ENCODE measurements at places on chromosomes 12 and 14.

- no peak for DNase-seq
These were observed 22.1 kb downstream of the LGMN start for GRCh38 chr14:92726135-92726932.

DNA sequence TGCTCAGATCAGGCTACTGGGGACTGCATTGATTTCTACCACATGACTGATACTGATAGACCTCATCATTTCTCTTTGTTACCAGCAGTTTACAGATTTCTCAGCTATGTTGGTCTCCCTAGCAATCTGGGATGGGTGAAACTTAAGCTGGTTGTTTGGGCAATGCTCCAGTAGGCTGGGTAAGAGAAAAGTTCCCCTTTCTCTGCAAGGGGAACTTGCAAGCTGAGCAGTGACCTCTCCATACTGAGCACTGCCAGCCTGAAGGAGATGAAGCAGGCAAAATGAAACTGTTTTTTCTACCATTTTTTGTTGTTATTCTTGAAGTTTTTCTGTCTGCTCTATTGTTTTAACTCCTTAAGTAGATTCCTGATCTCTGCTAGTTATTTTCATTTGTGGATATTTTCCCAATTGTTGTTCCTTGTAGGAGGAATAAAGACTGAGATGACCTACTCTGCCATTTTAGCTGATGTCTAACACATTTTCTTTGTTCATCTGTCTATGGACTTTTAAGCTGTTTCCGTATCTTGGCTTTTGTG is 1.3 kb upstream of the OR4M1 start:
- DNase-seq, result no peak

- no peak for DNase-seq
These were observed 67.0 kb upstream of the CSRP2 start for GRCh38 chr12:76945867-76946266.

- no peak for DNase-seq
These were observed 180.9 kb upstream of the RTL1 start for GRCh38 chr14:101084436-101084826.

DNA sequence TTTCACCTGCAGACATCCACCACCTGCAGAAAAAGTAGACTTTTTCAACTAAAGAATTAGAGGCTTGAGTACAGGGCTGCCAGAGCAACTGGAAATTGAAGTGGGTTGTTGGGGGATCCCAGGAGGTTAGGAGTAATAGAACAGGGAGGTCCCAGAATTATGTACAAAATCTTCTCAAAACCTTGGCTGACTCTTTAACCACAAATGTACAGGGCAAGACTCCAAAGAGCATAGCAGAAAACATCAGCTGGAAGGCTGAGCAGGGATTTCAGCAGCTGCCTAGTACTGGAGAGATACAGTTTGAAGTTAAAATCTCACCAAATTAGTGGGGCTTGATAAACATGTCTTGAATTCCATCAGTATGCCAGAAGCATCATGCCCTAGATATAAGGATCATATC is 191.6 kb downstream of the CRADD start:
- no peak for DNase-seq

DNA sequence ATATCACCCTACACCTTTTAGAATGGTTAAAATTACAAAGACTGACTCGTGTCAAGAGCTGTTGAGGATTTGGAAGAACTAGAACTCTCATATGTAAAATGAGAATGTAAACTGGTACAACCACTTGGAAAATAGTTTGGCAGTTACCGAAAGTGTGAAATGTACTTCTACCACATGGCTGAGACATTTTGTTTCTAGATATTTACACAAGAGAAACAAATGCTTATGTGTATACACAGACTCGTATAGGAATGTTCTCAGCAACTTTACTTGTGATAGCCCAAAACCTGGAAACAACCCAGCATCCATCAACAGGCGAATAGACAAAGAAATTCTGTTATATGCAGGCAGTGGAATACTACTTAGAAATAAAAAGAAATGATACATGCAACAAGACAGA is 103.0 kb downstream of the BRMS1L start:
- DNase-seq, result no peak

DNA sequence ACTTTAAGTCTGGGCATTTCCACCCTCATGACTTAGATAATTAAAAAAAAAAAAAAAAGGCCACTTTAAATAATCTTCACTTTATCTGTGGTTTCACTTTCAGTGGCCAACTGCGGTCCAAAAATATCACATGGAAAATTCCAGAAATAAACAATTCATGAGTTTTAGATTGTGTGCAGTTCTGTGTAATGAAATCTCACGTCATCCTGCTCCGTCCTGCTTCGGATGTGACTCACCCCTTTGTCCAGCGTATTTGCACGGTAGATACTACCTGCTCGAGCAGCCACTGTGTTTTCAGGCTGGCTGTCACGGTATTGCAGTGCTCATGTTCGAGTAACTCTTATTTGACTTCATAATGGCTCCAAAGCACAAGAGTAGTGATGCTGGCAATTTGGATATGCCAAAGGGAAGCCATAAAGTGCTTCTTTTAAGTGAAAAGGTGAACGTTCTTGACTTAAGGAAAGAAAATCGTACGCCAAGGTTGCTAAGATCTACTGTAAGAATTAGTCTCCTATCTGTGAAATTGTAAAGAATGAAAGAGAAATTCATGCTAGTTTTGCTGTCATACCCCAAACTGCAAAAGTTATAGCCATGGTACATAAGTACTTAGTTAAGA is 2.4 kb downstream of the E2F7 start:
- DNase-seq, result no peak

DNA sequence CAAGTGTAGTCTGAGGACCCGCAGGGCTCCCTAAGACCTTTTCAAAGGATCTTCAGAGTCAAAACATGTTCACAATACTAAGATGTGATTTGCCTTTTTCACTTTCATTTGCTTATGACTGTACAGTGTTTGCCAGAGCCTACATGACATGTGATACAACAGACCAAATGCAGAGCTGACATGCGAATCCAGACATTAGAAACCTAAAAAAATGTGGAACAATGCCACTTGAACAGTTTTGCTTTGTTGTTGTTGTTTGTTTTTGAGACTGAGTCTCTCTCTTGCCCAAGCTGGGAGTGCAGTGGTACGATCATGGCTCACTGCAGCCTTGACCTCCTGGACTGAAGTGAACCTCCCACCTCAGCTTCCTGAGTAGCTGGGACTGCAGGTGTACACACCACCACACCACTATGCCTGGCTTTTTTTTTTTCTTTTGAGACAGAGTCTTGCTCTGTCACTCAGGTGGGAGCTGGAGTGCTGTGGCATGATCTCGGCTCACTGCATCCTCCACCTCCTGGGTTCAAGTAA is 5.3 kb upstream of the RAB35 start:
- no peak for DNase-seq

- no peak for DNase-seq
These were observed 24.3 kb downstream of the CALM1 start for GRCh38 chr14:90421001-90421631.

DNA sequence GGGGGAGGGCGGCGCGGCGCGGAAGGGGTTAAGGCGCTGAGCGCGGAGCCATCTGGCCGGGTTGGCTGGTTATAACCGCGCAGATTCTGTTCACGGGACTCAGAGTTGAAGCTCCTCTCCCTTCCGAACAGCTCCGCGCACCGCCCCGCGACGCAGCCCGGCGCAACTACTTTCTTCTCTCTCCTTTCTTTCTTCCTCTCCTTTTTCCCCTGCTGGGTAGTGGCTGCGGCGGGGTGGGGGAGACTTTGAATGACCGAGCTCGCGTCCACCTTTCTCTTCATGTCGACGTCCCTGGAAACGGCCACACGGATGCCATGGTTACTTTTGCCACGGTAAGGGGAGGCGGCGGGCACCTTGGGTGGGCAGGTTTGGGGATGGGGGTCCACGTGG is at the start of gene NTF3:
NTF3 (plus strand) TSS at position 98 of the 390 bp plus-strand sequence; CDS start at position 315, 217 bp downstream.
- peak; percentile 68 for DNase-seq

- DNase-seq, result no peak
These were observed 43.5 kb downstream of the CCDC177 start for GRCh38 chr14:69531135-69531534.

- peak; percentile 82 for DNase-seq
These were observed 10.5 kb downstream of the ARHGEF25 start for GRCh38 chr12:57621497-57622292.
